NCI-H69 (cell line): ENCODE measurements at places on chromosomes 2 and 18.
A peak's percentile ranks its signal among the peaks of the same experiment; 100 is the strongest.

DNA sequence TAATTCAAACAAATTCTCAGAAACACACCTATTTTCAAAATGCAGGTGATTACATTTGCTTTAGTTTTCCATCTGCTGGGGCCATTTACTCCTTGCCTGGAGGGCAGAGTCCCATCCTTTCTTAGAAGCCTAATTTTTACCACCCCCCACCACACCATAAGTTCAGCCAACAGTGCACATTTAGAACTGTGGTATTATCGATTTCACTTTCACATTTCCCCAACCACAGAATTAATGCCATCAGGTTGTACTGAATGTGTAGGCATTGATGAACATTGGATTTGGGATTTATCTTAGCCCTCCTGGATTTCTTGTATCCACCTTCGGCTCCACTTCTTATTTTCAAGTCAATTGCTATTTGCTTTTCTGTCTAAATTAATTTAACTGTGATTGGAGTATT, 4.5 kb downstream of the SCYGR3 start:
- peak; percentile 13 for DNase-seq

GRCh38 chr18:43013486-43013885, 102.0 kb downstream of the RIT2 start:
- DNase-seq, result no peak

DNA sequence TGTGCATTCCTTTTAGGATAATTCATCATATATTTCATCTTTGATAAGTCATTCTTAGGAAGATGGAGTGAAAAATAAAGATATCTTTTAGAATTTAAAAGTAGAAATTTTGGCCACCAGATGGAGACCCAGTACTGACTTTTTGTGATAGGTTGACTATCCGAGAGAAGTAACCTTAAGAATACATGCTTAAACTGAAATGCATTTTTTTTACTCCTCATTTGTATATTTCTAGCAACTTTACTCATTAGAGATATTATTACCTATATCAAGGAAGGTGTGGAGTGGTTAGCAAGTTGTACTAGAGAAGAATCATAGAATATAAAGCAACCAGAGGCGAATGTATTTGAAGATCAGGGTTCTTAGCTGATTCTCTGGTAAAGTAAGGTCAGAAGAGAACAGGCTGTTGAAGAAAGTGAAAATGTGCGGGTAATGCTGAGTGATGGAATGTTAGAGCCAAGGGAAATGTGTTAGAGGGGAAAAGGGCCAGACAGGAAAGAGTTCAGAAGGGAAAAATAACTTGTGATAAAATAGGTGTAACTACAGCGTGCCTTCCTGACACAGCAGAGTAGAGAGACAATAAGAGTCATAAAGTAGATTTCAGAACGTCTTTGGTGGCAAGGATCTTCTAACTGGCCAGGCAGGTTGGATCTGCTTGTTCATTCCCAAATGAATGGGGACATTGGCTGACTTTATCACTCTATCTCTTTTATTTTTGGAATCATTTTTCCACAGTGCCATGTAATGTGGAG, 52.3 kb downstream of the TDRD15 start:
- DNase-seq, result no peak

DNA sequence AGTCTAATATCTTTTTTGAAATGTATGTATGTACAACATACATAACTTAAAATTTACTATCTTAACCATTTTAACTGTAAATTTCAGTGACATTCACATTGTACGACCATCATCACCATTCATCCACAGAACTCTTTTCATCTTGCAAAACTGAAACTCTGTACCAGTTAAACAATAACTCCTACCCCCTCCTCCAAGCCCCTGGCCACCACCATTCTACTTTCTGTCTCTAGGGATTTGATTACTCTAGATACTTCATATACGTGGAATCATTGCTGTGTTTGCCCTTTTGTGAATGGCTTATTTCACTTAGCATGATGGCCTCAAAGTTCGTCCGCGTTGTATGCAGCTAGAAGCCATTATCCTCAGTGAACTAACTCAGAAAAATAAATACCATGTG, 217.0 kb downstream of the METTL4 start:
- no peak for DNase-seq

- DNase-seq, result no peak
Observed at GRCh38 chr2:217491271-217491670, 511.5 kb downstream of the TNS1 start.

DNA sequence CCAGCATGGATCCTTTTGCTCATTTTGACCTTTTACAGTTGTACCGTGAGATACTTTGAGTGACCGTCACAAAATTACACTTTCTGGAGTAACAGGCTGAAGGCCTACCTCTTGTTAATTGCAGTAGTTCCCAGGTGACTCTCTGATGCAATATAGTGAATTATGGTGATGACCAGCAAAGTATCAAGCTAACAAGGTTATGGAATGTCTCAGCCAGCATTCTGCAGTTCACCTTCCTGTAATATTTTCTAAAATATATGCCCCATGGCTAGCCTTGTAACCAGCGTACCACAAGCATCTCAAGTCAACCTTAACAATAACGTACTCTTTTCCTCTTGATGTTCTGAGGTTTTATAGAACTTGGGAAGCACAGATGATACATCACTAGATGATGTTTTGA, 234.7 kb downstream of the LTBP1 start:
- no peak for DNase-seq

GRCh38 chr18:76491776-76492668, 3.0 kb downstream of the ZNF516 start:
- DNase-seq, result peak; percentile 90

DNA sequence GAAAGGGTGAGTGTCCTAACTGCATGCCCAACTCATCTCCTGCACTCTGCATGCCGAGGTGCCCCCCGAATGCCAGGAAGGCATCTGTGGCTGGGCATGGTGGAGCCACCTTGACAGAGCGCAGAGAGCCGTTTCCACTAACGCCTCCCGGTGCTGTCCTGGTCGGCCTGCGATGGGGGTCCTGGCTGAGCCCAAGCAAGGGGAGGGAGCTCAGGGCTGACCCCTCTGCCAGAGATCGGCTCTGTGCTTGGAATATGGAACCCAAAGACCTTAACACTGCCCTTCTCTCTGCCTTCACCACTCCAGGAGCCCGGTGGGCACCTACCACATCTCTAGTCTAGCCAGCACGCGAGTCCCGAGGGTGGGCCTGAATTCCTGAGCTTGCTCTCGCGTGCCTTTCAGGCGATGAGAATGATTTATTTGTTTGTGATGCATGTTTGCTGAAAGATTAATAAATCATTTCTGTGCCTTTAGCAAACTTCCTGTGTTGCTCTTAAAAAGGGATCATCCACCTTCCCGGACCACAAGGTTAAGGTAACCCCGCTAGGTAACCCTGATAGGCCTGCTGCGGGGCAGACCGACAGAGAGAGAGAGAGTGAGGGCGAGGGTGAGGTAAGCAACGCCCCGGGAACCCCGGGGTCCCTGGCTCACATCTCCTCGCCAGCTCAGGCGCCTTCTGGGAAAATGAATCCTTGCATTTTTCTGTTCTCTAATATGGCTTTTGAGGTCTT, 35.3 kb downstream of the PDIA6 start:
- no peak for DNase-seq

GRCh38 chr2:136393514-136393913, 275.6 kb upstream of the CXCR4 start:
- DNase-seq, result no peak

GRCh38 chr2:160541745-160542144, 48.1 kb upstream of the RBMS1 start:
- DNase-seq, result no peak

- DNase-seq, result no peak
Observed at GRCh38 chr18:24057804-24058203, 43.2 kb downstream of the TTC39C start.

DNA sequence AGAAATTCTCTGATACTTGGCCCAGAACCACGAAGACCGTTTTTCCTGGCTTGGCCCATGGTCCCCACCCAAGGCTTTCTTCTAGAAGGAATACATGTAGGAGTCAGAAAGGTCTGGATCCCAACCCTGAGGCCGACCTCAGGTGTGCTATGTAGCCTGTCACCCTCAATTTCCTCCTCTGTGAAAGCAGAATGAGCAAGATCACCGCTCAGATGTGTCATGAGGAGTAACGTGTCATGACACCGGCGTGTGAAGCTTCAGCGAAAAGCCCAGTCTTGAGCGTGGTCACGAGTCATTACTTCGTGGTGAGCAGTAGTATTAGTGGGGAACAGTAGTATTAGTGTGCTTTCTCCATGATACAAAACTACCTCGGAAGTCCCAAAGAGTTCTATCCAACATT, 103.4 kb downstream of the ALPK2 start:
- DNase-seq, result no peak

- DNase-seq, result no peak
Observed at GRCh38 chr2:140164449-140164848, 1384.3 kb upstream of the NXPH2 start.

DNA sequence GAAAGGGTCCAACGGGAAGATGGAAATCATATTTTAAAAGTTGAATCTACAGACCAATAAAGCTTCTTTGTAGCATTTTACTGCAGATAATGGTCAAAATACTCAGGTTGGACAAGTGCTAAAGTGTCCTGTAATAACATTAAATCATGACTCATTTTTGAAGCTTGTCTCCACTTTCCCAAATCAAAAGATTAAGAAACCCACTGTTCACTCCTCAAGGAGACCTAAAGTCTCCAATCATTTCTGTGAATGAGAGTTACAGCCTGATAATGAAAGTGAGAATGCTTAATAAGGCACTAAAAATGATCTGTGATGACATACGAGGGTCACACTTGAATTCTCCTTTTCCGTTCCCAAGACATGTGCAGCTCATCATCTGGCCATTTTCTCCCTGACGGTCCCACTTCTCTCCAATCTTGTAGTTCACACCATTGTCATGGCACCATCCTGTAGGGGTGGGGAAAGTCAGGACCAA, 53.4 kb downstream of the ATIC start:
- no peak for DNase-seq

GRCh38 chr2:163471947-163472346, 263.9 kb downstream of the FIGN start:
- peak; percentile 88 for DNase-seq

DNA sequence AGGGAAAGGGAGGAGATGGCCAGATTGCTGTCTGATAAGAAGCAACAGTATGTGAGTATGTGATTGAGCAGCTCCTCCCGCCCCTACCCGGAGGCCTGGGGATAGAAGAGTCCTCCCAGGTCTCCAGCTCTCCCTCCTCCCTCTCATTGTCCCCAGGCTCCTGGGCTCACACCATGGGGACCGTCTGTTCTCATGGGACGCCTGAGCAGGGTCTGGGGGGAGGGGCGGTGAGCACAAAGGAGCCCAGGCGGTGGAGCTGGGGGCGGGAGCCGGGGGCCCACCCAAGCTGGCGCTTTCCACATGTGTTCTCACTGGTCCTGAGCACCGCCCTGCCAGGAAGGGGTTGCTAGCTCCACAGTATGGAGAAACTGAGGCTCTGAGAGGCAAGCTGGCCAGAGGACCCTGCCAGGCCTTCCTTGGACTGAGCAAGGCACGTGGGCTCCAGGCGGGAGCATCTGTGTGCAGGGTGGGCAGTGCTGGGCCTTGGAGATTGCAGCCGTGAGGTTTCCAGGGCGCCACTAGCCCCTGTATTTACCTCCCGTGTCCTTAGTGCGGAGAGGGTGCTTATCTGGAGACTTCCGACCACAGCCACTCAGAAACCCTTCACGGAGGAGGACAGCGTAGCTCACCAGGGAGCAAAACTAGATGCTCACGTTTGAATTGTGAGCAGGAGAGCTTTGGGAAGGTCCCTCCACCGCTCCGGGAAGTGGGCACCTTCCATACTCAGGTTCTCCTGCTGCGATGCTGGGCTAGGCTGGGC, 37.4 kb downstream of the PDIA6 start:
- DNase-seq, result no peak

GRCh38 chr2:156309167-156309566, 23.4 kb downstream of the NR4A2 start:
- DNase-seq, result no peak

- peak; percentile 58 for DNase-seq
Observed at GRCh38 chr2:227164763-227165291, 403 bp downstream of the COL4A3 start.

DNA sequence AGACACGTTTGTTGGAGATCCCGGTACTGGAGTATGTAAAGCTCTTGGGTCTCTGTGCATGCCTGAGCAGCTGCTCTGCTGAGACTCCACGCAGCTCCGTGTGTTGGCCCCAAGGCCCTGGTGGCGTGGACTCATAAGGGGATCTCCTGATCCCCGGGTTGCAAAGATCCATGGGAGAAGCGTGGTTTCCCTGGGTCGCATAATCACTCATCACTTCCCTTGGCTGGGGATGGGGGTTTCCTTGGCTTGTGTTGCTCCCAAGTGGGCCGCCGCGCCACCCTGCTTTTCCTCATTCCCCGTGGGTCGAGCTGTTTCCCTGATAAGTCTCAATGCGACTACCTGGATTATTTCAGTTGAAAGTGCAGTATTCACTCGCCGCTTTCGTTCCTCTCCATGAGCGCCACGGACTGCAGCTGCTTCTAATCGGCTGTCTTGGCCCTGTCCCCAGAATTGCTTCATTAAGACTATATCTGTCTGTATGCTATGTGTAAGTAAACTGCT, 76.0 kb downstream of the EPC2 start:
- peak; percentile 55 for DNase-seq

- DNase-seq, result peak; percentile 22
Observed at GRCh38 chr2:224586127-224586695, 1.0 kb upstream of the CUL3 start.

DNA sequence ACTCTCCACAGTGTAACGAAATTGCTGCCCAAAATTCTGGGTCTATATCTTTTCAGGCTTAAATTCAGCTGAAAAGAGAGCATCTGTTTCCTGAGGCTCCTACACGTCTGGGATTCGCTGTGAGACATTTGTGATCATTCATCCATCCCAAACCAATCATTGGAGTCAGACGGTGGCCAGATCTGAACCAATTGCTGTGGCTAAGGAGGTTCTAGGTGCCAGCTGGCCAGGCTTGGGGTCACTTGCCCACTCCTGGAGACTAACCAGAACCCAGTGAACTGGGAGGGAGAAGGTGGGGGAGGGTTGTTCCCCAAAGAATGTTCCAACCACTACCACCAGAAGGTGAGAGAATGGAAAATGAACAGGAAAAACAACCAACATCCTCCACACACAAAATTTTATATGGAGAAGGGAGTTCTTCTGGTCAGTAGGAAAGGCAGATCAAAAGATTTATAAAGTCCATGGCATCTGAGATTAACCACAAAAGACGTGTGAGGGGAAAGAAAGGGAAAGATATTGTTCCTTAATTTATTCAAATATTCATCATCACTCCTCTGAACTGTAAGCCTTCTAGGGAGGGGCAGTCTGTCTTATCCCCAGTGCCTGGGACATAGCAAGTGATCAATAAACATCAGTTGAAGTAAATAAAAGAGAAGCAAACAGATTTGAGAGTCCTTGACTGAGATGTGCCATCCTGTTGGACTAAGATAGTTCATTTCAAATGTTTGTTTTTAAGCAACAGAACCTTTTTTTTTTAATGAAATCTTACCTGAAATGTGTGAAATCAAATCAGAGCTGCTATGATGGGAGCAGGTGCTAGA, 3.0 kb upstream of the RTKN start:
- peak; percentile 39 for DNase-seq
